ENCODE measurements at places on chromosomes 16 and 17.

DNA sequence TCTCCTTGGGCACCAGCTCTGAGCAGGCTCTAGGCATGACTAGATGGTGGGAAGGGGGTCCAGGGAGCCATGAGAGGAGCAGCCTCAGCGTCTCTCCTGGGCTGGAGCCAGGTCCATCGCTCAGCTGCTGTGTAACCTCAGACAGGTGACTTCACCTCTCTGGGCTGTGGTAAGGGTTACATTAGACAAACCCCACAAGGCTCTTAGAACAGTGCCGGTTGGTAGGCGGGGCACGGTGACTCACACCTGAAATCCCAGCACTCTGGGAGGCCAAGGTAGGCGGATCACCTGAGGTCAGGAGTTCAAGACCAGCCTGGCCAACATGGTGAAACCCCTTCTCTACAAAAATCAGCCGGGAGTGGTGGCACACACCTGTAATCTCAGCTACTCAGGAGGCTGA is 18.1 kb upstream of the NPTX1 start:
- DNase-seq: no peak

GRCh38 chr17:51046514-51047384 is 73.9 kb downstream of the SPAG9 start:
- no peak for DNase-seq

- DNase-seq: no peak
Measured at GRCh38 chr16:63131503-63131902, 1095.3 kb upstream of the CDH8 start.

DNA sequence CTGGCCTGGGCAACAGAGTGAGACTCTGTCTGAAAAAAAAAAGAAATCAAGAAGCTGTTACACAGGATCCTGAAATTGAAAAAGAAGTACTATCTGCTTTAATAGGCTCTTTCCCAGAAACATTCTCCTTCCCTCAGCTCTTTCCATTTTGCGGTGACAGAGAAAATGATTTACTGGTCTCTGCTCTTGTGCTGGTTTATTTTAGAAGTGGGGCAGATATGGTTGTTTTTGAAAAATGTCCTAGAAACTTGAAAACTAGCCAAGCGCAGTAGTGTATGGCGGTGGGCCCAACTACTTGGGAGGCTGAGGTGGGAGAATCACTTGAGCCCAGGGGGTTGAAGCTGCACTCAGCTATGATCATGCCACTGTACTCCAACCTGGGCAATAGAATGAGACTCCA is 28.8 kb upstream of the TANGO6 start:
- no peak for DNase-seq

- DNase-seq: no peak
Measured at GRCh38 chr17:56160422-56160821, 7.1 kb downstream of the ANKFN1 start.

GRCh38 chr17:57035971-57036481 is 49.0 kb upstream of the AKAP1 start:
- DNase-seq: no peak

DNA sequence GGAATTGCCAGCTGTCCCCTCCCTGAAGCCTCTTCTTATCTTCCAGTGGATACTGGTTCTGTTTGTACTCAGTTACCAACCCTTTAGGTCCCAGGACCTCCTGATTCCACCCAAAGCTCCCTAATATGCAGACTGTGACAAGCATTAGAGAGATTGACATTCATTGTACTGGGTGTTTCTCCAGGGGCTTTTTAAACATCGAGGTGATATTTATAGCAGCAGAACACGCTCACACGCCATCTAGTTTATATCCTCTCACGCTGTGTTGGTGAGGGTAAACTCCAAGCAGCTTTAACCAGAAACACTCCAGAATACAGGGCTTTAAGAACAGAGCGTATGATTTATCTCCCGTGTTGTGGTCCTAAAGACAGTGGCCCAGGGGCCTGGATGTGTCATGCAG is 238.4 kb downstream of the IRF8 start:
- DNase-seq: no peak

Data from activated gamma-delta T cell treated with Interleukin-2 at 50 U/mL for 16 hours (primary cell).